ENCODE measurements at places on chromosomes 16 and 17. TPM values are rescaled to one million over a fixed set of nuclear protein-coding genes. Genes with fewer than 3 reads are reported as not detected.

The TNK1 gene
- polyA plus RNA-seq: 5.5 TPM

The C16orf74 gene
- polyA plus RNA-seq: 1.9 TPM

The ALDOA gene
- 449 TPM for polyA plus RNA-seq

The TMEM235 gene
- polyA plus RNA-seq: not detected

The CFAP97D1 gene
- polyA plus RNA-seq: 0.10 TPM

The ABR gene
- 49.2 TPM for polyA plus RNA-seq

The SYNRG gene
- 47.4 TPM for polyA plus RNA-seq

The PLEKHH3 gene
- polyA plus RNA-seq: 16.2 TPM

DNA sequence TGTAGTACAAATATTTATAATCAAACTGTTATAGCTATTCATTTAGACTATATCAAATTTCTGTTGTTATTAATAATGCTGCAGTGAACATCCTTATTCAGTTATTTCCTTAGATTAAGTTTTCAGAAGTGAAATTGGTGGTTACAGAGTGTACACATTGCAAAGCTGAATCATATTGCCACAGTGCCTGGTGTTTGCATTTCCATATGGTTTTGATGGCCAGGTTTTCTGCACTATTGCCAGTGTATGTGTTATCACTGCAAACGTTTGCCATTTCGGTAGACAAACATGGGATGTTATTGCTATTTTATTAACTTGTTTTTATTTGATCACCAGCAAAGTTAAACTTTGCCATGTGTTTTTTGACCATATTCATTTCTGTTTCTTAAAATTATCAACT lies 259.4 kb downstream of the CDH13 start:
- DNase-seq: no peak

DNA sequence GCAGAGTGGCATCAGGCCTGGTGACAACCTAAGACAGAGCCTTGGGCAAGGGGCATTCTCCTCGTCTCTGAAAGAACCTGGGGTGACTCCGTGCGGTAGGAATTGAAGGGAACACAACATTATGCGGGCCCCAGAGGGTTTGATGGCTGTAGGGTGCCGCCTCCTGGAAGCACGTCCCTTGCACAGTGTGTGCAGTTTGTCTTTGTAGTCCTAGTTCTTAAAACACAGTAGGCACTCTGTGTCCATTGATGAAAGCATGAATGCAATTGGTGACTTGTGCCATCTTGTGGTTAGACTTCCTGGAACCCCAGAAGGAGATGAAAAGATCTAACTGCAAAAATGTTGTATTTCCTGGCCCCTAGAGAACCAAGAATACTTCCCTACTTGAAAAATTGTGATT lies 279.8 kb downstream of the UTP18 start:
- no peak for DNase-seq

GRCh38 chr16:80056324-80056723 lies 455.8 kb upstream of the MAF start:
- no peak for DNase-seq

DNA sequence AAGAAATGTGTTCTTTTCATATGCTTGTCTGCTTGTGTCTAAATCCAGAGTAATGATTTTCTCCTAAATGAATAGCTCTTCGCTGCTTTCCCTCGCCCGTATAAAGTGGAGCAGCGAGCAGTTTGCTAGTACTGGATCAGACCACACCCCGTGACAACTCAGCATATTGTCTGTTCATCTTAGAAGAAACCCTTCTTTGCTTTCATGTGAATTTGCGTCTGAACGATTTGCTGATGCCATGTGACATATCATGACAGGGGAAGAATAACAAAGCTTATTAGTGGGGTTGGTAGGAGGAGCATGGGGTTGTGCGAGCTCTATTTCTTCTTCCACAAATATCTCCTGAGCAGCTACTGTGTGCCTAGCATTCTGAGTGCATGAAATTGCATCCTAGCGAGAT lies 44.1 kb upstream of the CACNG4 start:
- DNase-seq: no peak

GRCh38 chr16:10871157-10871991 lies 5.6 kb upstream of the CIITA start:
- DNase-seq: no peak

GRCh38 chr17:53227111-53227510 lies 595.6 kb upstream of the KIF2B start:
- DNase-seq: peak; percentile 0

- no peak for DNase-seq
These were observed 24.6 kb downstream of the CNGB1 start for GRCh38 chr16:57946181-57946801.

DNA sequence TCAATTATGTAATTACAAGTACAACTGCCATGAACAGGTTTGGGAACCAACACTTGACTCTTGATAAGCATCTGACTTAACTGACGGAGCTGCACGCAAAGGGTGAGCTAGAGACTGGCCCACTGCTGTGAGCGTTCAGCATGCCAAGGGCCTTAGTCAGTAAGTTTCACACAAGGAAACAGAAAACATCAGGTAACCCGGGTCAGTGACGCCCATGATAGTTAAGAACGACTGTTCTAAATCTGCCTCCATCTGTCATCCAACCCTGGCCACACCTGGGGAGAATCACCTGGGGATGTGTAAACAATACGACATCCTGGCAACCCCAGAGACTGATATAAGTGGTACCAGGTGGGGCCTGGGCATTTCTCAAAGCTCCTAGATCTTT lies 12.3 kb downstream of the SMIM5 start:
- DNase-seq: no peak

DNA sequence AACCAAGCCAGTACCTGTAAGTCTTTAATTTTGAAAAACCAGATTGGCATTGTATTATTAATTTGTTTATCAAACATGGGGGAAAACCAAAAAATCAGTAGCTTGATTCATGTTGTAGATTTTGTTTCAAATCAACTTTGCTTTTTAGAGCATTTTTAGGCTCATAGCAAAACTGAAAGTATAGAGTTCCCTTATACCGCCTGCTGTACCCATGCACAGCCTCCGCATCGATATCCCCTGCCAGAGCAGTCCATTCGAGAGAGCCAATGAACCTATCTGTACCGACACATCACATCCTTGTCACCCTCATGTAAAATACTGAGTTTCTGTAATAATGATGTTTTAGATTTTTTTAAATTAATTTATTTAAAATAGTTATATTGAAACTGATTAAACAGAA lies 16.2 kb upstream of the MRC2 start:
- DNase-seq: no peak

- no peak for DNase-seq
These were observed 53.4 kb downstream of the ACTG1 start for GRCh38 chr17:81459224-81459623.

- no peak for DNase-seq
These were observed 939 bp downstream of the BCL6B start for GRCh38 chr17:7023576-7024401.

DNA sequence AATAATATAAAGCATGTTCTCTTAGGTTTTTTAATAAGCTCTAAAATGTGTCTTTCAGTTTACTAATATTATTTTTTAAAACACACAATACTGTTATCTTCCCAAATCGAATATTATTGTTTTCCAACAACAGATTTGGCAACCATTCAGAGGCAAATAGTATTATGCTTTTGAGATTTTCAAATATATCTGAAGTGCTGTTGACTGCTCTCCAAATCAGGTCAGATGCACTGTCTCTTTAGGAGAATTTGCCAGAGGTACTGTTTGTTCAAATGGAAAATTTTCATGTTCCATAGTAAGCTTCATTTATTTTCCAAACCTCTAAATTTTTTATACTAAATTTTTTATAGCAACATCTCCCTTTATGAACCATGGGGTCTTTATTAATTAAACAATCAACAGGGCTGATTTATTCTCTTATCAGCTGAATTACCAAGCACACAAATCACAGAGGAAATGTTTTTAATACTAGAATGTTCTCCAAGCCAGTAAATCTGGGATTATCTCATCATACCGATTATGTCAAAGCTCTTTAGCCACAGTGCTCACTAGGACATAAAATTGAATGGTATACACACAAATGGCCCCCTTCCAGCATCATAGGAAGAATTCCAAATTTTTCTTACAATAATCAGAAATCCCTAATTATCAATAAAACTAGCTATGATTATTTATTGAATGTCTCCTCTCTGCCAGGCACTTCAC lies 108.8 kb upstream of the HLF start:
- no peak for DNase-seq

DNA sequence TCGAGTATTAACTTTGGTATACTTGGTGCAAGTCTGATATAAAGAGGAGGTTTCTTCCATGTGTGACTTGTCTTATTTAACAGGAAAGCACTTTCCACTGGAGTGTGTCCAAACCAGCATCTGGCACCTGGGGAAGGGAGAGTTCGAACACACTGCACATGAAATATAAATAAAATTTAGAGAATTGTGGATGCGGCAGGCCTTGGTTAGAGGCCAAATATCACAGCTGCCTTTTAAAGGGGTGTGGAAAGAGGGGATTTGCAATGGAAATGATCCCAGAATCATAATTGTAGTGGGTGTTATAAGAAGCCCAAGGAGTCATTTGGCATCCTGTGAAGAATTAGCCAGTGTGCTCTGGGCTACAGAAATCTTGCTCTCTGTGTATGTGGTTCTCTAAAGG lies 4.3 kb upstream of the NXN start:
- no peak for DNase-seq

DNA sequence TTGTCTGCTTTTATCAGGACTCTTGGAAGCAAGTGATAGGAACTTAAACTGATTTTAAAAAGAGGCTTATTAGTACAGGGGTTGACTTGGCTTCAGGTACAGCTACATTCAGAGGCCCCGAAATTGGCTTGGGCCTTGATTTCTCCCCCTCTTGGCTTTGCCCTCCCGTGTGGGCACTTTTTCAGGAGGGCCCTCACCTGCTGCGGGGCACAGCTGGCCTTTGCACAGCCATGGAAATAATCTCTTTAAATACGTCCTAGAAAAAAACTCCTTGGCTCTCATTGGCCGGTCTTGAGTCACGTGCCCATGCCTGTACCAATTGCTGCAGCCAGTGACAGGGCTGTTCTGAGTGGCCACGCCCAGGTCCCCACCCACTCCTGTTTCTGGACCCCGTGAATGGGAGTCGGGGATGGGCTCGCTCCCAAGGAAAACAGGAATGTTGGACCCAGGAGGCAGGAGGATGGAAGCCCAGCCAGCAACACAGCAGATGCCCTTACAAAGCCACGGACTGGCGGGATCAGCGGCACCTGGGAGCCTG lies 15.0 kb downstream of the CA5A start:
- DNase-seq: no peak

DNA sequence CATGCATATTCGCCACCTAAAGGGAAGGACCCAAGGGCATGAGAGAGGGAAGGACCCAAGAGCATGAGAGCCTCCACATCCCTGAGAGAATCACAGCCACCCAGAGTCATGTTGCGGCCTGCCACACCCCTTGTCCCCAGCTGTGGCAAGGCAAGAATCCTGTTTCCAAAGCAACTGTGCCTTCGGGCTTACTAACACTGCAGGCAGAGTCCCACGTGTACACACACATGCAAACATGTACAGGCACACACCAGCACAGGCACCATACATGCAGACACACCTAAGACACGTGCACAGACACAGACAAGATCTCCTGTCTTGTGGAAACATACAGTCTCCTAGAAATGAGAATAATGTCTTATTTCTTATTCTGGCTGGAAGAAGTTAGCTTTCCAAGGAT lies 92.4 kb upstream of the CDYL2 start:
- no peak for DNase-seq

GRCh38 chr16:53664724-53665345 lies 38.8 kb downstream of the RPGRIP1L start:
- DNase-seq: no peak

DNA sequence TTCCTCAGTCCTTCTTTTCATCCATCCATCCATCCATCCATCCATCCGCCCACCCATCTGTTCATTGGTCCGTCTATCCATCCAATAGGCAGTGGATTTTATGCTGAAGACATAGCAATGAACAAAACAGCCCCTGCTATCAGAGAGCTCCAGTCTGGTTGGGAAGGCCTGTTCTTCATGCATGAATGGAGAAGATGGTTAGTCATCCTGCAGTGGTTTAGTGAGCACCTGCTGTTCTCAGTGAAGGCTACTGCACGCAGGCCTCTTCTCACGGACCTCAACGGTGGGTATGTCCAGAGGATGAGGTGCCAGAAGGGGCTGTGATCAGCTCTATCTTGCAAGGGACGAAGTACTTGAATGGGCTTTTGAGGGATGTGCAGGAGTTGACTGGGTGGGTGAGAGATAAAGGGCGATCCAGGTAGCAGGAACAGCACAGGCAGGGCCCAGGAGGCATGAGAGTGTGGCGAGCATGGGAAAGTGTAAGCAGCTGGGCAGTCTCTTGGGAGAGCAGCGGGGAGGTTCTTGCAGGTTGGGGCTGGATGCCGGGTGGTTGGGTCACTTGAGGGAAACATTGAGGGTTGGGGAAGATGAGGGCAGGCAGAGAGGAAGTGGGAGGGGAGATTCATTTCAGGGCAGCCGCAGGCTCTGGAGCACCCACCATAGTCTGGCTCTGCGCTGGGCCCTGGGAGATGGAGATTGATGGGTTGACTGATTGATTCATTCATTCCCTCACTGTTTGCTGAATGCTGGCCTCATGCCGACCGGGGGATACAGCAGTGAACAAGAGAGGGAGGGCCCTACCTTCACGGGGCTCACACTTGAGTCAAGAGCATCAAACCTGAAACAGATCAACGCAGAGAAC lies 115.0 kb upstream of the CIBAR2 start:
- no peak for DNase-seq

GRCh38 chr16:2372684-2373083 lies 32.2 kb upstream of the ABCA3 start:
- no peak for DNase-seq

GRCh38 chr17:79793924-79794304 lies 3.0 kb downstream of the CBX8 start:
- no peak for DNase-seq

- no peak for DNase-seq
These were observed 265.0 kb downstream of the RBFOX1 start for GRCh38 chr16:7597677-7598076.

DNA sequence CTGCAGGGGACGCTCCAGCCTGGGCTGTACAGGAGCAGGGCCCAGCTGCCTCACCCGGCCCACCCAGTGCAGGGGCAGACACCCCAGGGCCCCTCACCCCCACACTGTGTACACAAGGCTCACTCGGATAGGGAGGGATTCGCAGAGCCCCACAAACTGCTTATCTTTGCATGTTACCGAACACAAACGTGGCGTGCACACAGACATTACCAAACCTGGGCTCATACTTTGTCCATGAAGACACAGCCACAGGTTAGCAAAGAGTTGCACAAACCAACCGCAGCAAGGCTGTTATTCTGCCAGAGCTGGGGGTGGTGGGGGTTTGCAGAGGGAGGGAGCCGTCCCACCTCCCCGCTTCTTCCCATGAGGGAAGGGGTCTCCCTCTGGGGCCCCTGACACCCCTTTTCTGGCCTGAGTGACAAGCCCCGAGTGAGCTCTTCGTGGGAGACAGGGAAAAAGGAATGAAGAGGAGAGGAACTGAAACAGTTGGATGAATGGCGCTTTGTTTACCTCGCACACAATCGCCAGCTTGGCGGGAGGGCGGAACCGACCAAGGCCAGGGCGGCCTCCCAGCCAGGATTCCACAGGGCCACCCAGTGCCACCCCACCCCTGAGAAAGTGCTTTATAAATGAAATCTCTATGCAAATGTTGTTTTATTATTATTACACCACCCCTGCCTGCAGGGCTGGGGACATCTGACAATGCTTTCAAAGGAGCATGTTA lies 434 bp upstream of the CPSF4L start:
- DNase-seq: no peak

Data from left kidney (tissue), 8 donors.